ENCODE measurements at places on chromosomes 4 and X.

DNA sequence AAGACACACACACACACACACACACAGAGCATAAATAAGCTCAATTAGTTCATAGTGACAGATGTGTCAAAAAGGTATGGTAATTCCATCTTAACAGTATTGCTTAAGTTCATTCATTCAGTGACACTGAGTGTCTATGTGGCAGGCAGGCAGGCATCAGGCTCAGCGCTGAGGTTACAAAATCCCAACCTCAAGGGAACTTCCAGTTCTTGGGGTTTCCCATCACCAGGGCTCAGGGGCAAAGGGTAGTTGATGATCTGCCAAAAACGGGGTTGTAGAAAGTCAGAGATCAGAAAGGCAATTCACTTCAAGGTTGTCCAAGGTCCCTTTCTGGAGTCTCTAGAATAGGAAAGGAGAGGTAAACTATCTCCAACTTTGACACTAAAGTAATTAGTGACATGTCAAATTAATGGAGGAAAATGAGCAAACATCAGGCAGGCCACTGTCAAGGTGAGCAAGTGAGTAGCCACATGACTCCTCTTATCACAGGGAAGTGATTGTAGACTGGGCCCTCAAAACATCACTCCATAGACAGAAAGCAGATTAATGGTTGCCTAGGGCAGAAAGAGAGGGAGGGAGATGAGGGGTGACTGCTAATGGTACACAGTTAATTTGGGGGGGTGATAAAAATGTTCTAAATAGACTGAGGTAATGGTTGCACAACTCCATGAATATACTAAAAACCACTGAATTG is 41.8 kb downstream of the GPC4 start:
- no peak for DNase-seq

DNA sequence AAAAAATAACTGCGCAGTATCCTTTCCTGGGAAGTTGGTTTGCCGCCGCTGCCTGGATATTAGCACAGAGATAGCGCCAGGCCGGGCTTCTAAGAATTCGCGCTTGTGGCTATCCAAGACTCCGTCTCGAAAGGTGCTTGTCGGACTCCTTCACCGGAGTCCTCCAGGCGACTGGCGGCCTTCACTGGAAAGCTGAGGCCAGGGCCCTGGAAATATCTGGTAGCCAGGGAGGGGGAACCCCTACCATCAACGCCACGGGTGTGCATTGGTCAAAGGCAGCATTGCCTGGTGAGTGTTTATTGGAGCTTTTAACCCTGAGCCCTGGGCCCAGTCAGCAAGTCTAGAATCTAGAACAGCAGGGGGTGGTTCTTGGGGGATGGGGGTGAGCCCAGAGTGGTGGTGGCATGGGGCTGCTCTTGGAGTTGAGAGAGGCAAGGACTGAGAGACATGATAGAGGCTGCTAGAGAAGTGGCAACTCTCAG is 577 bp upstream of the PIM2 start:
- peak; percentile 58 for DNase-seq

- DNase-seq, result no peak
Measured at GRCh38 chrX:78624962-78625909, 33.9 kb downstream of the RTL3 start.

DNA sequence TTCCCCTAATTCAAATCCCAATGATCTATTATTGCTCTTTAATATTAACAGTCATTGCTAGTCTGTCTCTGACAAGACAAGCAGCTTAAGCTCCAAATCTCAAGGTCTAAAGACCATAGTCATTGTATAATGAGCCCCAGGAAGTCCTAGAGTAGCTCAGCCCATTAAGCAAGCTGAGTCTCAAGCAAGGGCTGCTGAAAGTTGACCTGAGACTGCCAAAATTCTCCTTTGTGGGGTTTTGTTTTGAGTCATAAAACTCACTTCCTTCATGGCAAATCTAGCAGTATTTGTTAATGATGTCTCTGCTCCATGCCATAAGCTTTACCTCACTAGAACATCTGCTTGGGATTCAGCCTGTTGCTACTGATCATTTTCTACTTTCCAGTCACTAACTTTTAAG is 313.2 kb downstream of the ANTXR2 start:
- no peak for DNase-seq

DNA sequence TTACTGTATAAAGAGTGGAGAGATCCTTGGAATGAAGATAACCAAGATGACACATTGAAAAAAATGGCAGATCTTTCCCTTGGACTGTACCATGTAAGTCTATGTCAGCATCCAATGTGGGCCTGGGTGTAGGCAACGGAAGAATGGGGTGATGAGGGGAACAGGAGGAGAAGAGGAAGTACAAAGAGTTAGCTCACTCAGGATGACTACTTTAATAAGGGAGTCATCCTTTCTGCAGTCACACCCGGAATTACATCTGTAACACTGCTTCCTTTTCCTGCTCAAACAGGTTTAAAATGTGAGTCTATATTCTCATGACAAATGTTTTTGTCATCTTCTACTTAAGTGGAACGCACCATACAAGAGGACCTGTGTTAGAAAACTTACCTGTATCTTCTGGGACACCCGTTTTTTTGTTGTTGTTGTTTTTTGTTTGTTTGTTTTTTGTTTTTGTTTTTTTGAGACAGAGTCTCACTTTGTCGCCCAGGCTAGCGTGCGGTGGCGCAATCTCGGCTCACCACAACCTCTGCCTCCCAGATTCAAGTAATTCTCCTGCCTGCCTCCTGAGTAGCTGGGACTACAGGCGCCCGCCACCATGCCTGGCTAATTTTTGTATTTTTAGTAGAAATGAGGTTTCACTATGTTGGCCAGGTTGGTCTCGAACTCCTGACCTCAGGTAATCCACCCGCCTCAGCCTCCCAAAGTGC is 18.0 kb downstream of the HPSE start:
- peak; percentile 45 for DNase-seq

GRCh38 chr4:71283642-71284257 is 55.1 kb upstream of the SLC4A4 start:
- no peak for DNase-seq

GRCh38 chrX:13026877-13027652 is 17.4 kb downstream of the FAM9C start:
- DNase-seq, result no peak

DNA sequence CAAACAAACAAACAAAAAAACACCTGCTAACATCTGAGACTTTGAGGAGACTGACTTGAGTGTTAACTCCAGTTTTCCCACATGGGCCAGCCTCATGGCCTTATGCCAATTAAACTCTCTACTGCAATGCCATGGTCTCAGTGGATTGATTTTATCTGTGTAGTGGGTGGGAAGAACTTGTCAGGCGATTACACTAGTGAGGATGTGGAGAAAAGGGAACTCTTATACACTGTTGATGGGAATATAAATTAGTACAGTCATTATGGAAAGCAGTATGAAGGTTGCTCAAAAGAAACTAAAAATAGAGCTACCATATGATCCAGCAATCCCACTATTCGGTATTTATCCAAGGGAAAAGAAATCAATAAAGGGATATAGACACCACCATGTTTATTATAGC is 12.8 kb upstream of the XIAP start:
- DNase-seq, result no peak

DNA sequence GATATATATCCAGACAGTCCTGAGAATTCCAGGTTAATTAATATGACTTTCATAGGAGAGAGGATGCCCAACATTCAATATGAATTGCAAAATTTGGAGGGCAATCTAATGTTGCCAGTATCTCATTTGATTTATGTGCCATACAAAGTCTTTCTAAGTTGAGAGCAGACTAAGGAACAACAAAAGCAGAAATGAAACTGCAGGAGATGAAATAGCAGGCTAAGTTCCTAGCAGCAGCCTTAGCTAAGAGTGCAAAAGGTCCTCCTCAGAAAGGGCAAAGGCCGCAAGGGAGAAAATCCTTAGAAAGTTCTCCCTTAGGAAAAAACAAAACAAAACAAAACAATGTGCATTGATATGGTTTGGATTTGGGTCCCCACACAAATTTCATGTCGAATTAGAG is 602.9 kb upstream of the HTR2C start:
- no peak for DNase-seq

- DNase-seq, result no peak
Measured at GRCh38 chrX:36721990-36722389, 286.2 kb upstream of the FAM47C start.

DNA sequence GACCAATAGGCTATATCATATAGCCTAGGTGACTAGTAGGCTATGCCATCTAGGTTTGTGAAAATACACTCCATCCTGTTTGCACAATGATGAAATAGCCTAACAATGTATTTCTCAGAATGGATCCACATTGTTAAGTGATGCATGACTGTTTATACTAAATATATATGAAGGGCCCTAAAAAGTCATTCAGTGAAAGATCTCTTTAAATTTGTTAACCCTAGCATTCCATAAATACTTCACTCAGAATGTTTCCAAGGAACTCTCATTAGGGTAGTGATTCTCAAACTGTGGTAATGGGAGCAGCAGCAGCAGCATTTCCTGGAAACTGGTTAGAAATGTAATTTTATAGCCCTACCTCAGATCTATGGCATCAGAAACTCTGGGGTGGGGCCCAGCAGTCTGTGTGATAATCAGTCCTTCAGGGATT is 74.9 kb downstream of the PRRG1 start:
- no peak for DNase-seq

DNA sequence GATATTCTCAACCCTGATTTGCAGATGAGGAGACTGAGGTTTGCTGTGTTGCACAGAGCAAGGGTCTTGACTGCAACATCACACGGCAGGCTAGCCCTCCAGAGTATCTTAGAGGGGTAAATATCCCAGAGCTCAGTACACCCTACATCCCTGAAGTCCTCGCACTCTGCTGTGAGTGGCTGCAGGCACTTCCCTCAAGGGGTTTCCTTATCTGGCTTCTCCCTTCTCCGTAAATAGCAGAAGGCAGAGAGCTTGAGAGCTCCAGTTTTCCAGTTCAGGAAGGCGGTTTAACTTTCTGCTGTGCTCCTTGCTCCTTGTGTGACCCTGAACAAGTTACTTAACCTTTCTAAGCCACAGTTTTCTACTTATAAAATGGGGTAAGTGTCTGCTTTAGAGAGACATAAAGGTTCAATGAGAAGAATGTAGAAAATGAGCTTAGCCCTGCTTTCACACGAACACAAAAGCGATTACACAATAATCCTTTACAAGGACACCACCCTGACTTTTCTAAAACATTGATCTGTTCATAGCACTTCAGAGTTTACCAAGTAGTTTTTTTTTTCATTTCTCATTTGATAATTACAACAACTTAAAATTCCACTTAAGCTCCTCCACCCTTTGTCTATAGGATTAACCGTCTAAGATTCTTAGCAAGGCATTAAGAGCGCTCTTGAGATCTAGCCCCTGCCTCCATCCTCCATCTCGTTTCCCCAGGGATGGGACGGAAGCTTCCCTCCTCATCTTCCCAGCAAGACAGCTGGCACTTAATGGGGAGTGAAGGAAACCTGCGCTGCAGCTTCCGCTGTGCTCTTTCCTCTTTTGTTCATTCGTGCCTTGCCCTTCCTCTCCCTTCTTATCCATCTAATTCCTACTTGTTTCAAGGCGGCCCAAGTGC is 68.4 kb downstream of the TAPT1 start:
- no peak for DNase-seq

DNA sequence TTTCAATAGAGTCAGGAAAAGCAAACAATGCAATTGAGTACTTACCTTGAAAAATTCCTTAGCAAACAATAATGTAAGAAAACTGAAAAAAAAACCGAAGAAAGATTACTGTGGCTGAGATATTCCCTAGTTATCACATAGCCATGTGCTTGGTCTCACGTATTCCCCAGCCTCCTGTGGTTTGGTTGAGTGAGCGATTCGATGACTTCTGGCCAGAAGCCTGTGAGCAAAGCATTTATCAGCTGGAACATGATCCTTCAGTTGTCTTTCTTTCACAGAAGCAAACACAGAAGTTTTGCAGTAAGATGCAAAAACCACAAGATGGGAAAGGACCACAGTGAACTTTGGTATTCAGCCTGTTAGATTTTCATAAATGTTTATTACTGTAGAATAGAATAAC is 1754.3 kb upstream of the AGA start:
- no peak for DNase-seq

GRCh38 chr4:141302924-141303323 is 82.2 kb downstream of the ZNF330 start:
- DNase-seq, result no peak

DNA sequence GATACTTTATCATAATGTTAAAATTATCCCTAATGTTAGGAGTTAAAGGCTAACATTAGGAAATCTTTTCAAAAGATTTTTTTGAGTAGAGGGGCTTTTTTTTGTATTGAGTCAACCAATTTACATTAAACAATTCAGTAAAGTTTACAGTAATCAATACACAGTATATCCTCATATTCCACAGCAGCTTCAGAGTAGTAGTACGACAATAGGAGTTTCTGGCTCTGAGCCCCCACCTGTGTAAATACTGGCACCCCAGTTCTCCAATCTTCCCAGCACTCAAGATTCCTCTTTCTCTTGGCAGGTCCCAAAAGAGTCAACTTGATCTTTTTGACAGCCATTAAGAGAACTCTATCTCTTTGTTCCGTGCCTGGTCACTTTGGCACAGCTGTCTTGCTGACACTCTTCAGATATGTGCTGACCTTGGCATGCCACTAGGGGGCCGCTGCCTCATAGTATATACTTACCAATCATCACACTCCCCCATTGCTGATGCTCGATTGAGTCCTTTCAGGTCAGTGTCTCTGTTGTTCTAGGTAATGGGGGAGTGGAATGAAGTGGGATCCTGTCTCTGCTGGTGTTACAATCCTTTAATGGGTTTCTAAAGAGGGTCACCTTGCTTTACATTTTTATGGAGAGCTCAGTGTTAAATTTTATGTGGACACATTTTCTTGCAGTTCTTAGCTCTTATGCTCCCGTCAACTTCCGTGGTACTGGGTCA is 19.5 kb upstream of the CCNI start:
- DNase-seq, result peak; percentile 74

GRCh38 chr4:80092088-80092487 is 19.1 kb upstream of the ANTXR2 start:
- no peak for DNase-seq

GRCh38 chr4:74932010-74932409 is 906 bp upstream of the PARM1 start:
- no peak for DNase-seq

- DNase-seq, result no peak
Measured at GRCh38 chrX:28850955-28851354, 263.7 kb downstream of the IL1RAPL1 start.

DNA sequence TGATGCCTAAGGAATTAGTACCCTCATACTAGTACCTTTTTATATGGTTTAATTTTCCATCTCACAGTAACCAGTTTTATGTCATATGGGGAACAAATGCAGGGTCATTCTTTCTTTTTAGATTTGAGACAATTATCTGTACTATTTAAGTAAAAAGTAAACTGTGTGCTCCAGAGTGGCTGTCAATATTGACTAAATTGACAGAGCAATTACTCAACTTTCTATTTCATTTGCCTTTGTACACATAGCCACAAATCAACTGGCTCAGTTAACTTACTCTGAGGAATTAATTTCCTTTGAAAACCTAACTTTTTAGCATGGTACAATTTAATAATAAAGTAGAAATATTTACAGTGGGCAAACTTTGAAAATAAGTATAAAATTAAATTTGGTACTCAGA is 28.5 kb upstream of the TEX13C start:
- no peak for DNase-seq

- DNase-seq, result no peak
Measured at GRCh38 chrX:45889471-45889870, 655.8 kb downstream of the ZNF674 start.
